ENCODE measurements at places on chromosomes 5 and 9.

DNA sequence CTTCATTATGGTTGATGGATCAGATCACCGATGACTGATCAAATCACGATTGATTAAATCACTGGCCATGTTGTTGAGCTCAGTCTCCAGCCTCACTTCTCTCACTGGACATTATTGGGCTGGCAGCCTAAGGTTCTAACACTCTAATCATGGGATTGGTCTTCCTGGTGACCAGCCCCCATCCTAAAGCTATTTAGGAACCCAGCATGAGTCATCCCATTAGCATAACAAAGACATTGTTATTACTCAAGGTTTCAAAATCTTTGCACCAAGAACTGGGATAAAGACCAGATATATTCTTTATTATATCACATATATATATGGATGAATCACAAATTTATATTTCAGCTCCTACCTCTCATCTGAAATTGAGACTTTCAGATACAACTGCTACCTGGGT is 272.1 kb upstream of the IL12B start:
- no peak for DNase-seq

GRCh38 chr5:78295035-78295961 is 800 bp upstream of the AP3B1 start:
- DNase-seq, result no peak

GRCh38 chr5:150757087-150757649 is 1.6 kb downstream of the DCTN4 start:
- no peak for DNase-seq

DNA sequence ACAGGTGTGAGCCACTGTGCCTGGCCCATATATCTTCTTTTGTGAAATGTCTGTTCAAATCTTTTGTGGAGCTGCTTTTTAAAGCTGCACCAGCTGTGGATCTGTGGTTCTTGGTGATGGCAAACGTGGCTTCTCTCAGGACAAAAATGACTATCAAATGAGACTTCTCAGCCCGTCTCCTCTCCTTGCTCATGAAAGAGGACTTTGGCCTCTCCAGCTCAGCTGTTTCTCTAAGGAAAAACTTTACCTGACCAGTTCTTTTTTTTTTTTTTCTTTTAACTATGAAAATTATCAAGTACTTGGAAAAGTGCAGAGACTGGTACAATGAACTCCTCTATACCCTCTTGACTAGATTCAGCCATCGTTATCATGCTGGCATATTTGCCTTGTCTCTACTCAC is 44.8 kb downstream of the RALGPS1 start:
- DNase-seq, result no peak

- DNase-seq, result no peak
Measured at GRCh38 chr9:4489919-4490704, at the start of gene SLC1A1. TSS of gene SLC1A1 (plus strand) at chr9:4490468. CDS start at chr9:4490680, 212 bp downstream.

DNA sequence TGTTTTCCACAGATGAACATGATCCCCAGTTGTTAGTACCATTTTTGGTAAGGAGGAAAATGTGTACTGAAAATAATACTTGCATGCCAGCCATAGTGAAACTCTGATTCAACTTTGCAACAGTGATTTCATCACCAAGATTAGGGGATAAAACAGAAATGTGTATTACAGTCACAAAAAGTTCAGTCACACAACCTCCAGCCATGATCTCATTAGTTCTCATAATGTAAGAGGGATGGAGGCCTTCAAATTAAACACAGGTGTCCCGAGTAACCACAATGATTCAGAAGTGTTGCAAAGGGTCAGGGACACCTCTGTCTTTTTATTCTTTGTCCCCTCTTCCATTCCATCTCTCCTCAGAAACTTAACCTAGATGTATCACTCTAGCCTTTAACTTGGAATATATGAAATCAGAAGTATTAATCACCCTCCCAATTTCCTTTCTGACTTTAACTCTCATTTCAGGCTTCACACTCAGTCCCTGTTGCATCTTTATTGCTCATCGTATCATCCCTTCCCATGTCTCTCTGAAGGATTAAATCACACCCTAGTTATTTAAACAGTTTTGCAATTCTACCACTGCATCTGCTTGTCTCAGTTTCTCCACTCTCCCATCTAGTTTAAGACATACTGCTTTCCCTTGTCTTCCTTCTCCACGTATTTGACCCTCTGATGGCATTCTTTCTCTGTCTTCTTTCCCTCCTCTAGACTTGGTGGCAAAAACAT is 291.2 kb downstream of the ADAMTS6 start:
- DNase-seq, result no peak

Measured in esophagus squamous epithelium (tissue), 5 donors.